ENCODE measurements at places on chromosomes 5 and 9.

- DNase-seq: no peak
Observed at GRCh38 chr5:87393331-87393730, 19.4 kb downstream of the CCNH start.

DNA sequence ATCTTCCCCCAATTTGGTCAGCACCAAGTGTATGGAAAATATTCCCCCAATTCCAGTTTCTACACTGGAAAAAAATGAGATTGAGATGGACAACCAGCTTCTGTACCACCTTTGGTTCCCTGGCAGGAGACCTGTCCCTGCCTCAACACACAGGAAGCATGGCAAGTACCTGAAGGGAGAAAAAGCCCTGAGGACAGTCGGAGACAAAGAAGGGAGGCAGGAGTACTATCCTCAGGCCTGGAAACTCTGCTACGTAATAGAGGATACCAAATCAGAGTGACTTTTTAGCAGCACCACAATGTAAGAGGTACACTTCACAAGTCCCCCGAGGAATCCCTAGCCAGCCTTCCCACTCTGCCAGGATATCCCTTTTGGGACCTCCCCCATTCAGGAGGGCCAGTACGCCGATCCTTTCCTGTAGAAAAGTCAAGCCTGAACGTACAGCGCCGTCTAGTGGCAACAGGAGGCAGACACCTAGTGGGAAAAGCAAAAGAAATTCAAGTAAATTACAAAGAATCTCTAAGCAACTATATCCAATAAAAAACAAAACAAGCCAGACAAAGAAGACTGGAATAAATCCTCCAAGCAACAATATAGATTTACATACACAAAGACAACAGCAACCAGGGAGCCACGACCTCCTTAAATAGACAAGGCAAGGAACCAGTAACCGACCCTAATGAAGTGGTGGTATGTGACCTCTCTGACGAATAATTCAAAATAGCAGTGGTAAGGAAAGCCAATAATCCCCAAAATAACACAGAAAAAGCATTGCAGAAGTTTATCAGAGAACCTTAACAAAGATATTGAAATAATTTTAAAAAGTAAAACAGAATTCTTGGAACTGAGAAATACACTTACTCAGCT is 63.3 kb upstream of the SLCO6A1 start:
- DNase-seq: peak; percentile 12

GRCh38 chr5:143204474-143205246 is 198.8 kb downstream of the NR3C1 start:
- no peak for DNase-seq

DNA sequence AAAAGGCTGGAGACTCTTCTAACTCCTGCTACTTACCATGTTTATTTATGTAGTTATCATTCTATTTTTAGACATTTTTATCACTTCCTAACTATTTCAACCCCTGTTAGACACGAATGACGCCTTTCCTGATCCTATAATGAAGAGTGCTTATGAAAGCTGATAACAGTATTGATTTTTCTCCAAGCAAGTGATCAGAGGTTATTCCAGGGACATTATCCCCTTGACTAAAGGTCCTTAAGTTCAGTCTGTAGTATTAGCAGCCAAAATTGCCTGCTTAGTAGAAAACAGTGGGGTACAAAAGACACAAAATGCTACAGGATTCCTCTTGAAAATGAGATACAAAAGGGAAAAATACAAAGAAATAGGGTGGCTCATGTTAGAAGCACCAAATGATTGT is 235.6 kb downstream of the DNAH5 start:
- DNase-seq: no peak

GRCh38 chr5:94173100-94173499 is 431.7 kb upstream of the POU5F2 start:
- no peak for DNase-seq

DNA sequence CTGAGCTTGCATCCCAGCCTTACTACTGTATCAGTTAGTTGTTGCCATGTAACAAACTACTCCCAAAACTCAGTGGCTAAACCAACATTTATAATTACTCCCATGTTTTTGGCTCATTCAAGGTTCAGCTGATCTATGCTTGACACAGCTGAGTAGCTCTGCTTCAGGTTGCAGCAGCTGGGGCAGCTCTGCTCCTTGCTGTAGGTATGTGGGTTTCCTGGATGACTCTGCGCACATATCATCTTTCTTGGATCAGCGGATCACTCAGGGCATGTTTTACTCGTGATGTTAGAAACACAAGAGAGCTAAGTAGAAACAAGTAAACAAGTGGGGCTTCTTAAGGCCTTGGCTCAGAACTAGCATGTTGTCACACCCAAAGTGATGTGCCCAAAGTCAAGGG is 15.1 kb downstream of the TEK start:
- DNase-seq: no peak

DNA sequence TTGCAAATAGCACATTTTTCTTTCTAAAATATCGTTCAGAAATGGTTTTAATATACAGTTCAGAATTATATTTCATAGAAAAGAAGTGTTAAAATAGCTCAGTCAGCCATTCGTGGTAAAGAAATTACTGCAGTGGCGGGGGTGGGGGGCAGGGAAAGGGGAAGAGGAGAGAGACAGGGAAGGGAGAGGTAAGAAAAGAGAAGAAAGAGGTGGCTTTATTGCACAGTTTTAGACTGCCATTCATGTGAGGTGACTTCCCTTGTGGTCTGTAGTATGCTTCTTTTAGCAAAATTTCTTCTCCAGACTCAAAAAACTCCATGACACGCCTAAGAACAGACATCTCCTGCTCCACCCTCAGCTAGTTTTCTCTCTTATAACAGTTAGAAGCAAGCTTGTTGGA is 259.6 kb downstream of the TRPM3 start:
- DNase-seq: no peak

- DNase-seq: no peak
Observed at GRCh38 chr5:6553972-6554371, 78.9 kb downstream of the NSUN2 start.

DNA sequence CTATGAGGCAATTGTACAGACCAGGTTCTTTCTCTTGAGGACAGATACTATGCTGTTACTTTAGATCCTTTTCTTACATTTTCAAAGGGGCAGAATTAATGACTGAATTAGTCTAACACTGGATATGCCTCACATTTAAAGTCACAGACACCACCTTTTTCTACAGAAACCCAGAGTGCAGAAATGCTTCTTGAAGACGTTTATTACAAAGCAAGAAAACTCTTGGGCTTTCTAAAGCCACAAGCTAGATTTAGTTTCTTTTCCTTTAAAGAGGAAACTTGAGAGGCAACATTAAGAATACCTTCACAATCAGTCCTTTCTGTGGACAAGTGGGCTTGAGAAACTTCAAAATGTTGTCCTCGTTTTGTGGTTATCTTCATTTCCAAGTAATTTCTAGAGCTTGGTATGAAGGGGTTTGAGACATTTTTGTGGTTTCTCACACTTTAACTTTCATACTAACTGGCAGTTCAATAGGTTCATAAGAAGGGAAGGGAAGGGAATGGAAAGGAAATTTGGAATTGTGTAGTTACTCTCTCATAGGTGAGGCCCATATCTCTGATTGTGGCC is 527.4 kb downstream of the RASEF start:
- DNase-seq: no peak

DNA sequence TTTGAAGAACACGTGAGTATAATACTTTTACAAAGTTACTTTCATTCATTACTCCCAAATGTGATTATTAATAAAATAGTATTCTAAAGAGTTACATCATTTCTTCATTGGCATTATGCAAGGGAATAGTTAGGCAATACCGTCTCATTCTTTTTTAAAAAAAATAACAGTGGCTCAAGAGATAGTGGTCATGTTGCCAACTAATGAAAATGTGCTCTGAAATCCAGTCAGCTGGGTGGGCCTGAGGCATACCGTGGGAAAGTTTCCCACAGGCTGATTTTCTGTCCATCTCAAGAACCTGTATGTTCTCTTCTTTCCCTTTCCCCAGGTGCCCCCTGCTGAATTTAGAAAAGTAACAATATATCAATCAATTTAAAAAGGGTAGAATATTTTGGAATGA is 40.8 kb upstream of the ROPN1L start:
- DNase-seq: no peak

DNA sequence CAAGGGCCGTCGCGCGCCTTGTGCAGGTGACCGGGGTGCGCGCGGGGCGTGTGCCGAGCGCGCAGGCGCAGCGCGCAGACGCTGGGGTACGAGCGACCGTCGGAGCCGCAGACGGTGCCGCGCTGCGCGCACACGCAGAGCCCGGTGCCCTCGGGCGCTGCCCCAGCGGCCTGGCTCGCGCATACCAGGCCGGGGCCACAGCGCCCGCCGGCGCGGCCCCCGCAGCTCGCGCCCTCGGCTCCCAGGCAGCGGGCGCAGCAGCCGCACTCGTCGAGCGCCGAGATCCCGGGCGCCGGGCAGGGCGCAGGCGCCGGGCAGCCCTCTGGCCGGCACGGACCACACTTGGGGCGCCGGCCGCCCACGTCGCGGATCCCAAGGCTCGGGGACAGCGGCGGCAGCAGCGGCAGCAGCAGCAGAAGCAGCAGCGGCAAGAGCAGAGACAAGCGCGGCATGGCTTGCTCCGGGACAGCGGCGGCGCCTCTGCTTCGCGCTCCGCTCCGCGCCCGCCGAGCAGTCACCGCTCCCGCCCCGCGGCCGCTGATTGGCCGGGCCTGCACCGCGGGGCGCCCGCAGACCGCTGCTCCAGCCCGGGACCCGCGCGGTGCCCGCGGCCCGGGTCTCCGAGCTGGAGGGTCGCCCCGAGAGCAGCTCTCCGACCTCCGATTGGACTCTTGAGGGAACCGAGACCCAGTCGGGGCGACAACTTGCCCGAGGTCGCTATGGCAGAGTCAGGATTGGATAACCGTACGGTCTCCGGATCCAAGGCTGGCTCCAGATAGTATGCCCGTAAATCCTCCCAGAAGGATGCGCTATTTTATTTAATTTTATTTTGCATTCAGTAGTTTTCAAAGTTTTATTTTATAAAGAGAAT is at the start of gene IGFBPL1:
Gene IGFBPL1 (minus strand): TSS at position 482 of the 871 bp plus-strand sequence. CDS start 30 bp downstream, at position 452.
- DNase-seq: no peak

DNA sequence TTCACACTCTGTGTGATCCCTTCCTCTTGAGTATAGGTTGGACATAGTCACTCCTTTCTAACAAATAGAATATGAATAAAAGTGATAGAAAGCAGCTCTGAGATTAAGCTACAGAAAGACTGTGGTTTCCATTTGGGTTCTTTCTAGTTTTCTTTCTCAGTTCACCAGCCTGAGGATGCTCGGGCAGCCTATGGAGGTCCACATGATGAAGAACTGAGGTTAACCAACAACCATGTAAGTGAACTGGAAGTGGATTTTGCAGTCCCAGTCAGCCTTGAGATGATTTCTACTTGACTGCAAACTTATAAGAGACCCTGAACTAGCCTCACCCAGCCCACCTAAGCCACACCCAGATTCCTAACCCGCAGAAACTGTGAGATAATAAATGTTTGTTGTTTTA is 10.1 kb upstream of the FOXE1 start:
- no peak for DNase-seq

GRCh38 chr5:113271015-113271414 is 163.8 kb downstream of the TSSK1B start:
- no peak for DNase-seq

DNA sequence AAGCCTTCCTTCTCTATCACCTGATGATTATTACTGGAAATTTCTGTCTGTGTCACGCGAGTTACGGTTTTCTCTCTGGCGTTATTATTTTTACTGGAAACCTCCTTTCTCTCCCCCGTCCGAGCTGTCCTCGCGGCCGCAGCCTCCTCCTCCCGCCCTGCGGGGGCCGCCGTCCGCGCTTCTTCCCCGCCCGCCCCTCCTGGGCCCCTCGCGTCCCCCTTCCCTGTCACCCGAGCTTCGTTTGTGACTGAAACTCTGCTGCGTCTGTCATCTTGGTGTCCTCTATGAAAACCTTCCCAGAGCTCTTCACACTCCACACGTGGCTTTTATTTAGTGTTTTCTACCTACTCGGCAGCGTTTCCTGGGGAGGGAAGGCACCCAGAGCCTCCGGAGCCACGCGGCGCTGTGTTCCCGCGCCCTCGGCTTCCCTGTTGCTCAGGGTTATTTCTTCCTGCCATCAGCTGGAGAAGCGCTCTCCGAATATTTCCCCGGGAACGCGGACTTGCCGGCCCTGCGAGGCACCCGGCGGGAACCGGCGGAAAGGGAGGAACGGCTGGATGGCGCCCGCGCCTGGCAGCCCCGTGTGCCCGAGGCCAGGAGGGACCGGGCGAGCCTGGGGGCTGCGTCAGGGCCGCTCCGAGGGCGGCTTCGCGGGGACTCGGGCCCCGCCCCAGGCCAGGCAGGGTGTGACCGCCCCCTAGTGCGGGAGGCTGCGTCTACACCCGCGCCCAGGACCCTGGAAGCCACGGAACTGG is 33.9 kb downstream of the TRIP13 start:
- DNase-seq: no peak

DNA sequence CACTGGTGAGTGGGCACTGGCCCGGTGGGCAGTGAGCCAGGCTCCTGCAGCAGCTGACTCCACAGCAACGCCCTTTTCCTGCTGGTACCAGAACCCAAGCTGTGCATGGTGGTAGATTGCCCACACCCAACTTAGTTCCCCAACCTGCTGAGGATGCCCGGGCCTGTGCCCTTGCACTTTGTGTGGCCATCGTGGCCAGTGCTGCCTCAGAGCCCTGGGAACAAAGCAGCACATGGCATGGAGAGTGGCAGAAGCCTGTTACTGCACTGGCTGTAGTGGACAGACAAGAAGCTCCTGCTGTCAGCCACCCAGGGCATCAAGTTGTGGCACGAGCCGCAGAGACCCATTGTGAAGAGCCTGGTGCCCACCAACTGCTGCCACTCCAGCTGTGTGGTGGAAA is 612.9 kb downstream of the DNAH5 start:
- no peak for DNase-seq

DNA sequence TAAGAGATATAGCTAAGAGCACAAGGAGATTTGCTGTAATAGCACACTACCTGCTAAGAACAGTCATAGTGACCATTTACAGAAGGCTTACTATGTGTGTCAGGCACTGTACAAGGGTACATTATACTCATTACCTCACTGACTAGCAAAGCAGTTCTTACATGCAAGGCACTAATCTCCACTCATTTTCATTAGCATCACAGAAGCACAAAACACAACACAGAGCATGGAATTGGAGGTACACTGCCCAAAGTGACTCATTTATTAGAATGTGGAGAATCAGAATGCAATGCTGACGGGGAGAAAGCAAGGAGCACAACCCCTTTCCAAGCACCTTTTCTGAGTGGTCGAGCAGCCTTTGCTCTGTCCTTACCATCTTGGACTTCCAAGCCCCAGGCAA is 169.7 kb downstream of the ENTREP1 start:
- no peak for DNase-seq

DNA sequence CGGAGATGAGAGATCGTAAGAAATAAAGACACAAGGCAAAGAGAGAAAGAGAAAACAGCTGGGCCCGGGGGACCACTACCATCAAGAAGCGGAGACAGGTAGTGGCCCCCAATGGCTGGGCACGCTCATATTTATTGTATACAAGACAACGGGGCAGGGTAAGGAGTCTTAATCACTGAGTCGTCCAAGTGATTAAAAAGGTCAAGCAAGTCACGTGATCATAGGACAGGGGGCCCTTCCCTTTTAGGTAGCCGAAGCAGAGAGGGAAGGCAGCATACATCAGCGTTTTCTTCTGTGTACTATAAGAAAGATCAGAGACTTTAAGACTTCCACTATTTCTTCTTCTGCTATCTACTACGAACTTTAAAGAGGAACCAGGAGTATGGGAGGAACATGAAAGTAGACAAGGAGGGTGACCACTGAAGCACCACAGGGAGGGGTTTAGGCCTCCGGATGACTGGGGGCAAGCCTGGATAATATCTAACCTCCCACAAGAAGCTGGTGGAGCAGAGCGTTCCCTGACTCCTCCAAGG is 24.6 kb upstream of the QSOX2 start:
- no peak for DNase-seq

- DNase-seq: no peak
Observed at GRCh38 chr9:121929893-121930875, 162.9 kb downstream of the TTLL11 start.
